ENCODE measurements at places on chromosomes 16 and 17.
A peak's percentile ranks its signal among the peaks of the same experiment; 100 is the strongest.

DNA sequence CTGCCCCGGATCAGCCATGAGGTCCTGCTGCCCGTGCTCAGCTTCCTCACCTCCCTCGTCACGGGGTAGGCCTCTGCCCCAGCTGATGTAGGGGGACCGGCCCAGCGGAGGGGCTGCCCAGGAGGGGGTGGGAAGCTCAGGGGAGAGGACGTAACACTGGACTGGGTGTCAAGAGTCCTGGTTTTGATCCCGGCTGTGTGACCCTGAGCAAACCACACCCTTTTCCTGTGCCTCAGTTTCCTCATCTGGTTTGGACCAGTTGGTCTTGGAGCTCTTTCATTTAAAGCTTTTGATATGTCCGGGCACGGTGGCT, 6.6 kb downstream of the WDR81 start:
- DNase-seq: no peak

DNA sequence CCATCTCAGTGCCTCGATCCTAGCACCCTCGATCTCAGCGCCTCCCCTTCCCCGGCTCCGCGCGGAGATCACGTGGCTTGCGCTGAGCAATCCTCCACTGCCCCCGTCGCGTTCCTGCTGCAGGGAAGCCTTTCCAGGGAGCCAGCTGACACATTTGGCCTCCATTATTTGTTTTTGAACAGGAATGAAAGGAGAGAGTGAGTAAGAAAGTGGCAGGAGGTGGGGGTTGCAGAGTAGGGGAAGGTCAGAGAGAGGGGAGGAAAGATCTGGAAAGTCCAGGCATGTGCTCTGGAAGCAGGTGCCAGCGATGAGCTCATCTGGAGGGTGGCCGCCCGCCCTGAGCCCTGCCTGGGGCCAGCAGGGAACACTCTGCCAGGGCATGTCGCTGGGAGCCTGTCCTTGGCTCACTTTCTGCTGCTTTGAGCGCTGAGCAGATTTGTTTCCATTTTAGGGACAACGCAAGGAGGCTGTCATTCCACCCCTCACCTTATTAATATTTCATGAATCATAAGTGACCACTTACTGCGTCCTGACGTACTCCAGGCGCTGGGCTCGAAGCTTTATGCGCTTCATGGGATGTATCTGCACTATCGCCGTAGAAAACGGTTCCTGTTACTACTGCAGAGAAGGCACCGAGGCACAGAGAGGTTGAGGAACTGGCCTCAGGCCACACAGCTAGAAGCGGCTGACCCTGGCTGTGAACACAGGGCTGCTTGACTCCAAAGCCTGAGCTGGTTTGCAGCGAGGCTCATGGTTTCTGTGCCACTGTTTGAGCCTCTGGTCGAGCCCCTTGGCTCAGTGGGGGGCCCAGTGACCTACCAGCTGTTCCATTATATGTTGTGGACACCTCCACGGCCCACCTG, 283.1 kb downstream of the SEC14L1 start:
- DNase-seq: peak; percentile 83

DNA sequence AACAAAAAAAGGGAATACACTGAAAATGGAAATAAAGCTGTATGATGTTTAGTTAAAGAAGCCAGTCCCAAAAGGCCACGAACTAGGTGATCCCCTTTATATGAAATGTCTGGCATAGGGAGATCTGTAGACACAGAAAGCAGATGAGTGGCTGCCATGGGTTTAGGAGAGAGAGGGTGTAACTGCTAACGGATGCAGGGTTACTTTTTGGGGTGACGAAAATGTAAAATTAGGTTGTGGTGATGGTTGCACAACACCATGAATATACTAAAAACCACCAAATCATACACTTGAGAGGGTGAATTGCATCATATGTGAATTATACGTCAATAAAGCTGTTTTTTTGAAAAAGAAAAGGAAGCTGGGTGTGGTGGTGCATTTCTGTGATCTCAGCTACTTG, 99.6 kb downstream of the ADCY9 start:
- no peak for DNase-seq

GRCh38 chr17:9389111-9389527, 186.5 kb downstream of the STX8 start:
- no peak for DNase-seq

- no peak for DNase-seq
Observed at GRCh38 chr16:19781226-19781625, 63.2 kb downstream of the IQCK start.

DNA sequence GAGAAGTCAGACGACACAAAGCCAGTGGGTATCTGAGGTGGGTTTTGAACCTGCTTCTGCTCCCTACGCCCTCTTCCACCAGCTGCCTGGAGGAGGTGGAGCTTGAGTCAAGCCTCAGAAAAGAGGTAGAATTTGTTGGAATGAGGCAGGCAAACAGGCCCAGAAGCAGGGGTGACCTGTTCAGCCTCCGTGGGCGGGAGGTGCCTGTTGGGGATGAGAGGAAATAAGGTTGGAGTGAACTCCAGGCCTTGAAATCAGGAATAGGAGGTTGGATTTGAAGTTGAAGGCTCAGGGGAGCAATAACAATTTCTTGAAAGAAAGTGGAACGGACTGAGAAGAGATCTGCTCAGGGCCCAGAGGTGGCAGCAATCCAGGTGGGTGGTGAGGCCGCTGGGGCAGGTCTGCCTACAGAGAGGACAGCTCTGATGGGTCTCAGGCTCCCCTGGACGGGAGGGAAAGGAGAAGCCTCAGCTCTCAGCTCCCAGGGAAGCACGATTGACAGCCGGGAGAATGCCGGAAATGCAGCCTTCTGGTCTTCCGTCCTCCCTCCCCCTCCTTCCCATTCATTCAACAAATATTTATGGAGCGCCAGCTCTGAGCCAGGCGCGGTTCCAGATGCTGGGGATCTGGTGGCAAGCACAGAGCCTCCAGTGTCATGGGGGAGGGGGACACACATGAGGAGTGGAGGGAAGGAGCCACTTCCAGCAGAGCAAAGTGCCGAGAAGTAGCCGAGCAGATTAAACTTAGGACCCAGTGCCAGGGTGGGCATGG, 61.9 kb upstream of the CIBAR2 start:
- no peak for DNase-seq

- DNase-seq: peak; percentile 87
Observed at GRCh38 chr17:42405963-42406495, 17.0 kb downstream of the CAVIN1 start.

- DNase-seq: no peak
Observed at GRCh38 chr17:82388223-82388921, 16.8 kb downstream of the UTS2R start.

- DNase-seq: no peak
Observed at GRCh38 chr16:35565626-35566025, 2106.2 kb downstream of the TP53TG3F start.

GRCh38 chr17:27995554-27995953, 46.9 kb upstream of the NLK start:
- DNase-seq: no peak

- DNase-seq: no peak
Observed at GRCh38 chr16:49955858-49956257, 69.2 kb upstream of the CNEP1R1 start.
